ENCODE measurements at places on chromosomes 5 and 9.

- DNase-seq: no peak
- H3K36me3 ChIP-seq: no peaks in the 10 kb centered on the region
- H3K4me1 ChIP-seq: no peaks in the 10 kb centered on the region
- H3K27me3 ChIP-seq: no peaks in the 10 kb centered on the region
- no peak overlapping the region for H3K27ac ChIP-seq
These were observed 815.0 kb downstream of the CDH18 start for GRCh38 chr5:19172926-19173470.

GRCh38 chr9:75418518-75418917, 330.2 kb downstream of the OSTF1 start:
- H3K4me1 ChIP-seq: peaks cover 7% of the 10 kb centered on the region
- no peak for DNase-seq
- H3K36me3 ChIP-seq: no peaks in the 10 kb centered on the region
- H3K4me3 ChIP-seq: no peak overlapping the region
- H3K27me3 ChIP-seq: no peaks in the 10 kb centered on the region
- H3K27ac ChIP-seq: no peak overlapping the region

- no peak for DNase-seq
- H3K27me3 ChIP-seq: no peaks in the 10 kb centered on the region
- no peaks in the 10 kb centered on the region for H3K4me1 ChIP-seq
These were observed 108.7 kb downstream of the MAST4 start for GRCh38 chr5:66704790-66705425.

DNA sequence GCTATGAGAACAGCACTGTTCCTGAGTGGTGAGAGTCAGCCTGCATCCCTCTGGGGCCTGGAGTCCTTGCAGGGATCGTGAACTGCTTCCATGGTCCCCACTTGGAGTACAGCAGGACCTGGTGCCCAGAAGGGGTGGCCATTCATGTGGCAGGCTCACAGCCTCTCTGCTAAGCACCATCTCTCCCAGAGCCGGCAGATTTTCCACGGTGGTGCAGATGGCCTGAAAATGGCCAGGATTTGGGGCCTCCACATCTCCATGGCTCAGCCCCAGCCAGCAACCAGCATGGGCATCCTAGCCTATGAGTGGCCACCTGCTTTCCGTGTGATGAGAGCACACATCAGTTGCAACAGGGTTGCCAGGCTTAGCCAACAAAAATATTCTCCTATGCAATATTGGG, 33.9 kb upstream of the SEMA4D start:
- DNase-seq: no peak
- H3K36me3 ChIP-seq: no peaks in the 10 kb centered on the region

- no peak overlapping the region for H3K4me3 ChIP-seq
- no peaks in the 10 kb centered on the region for H3K27me3 ChIP-seq
- no peak for DNase-seq
These were observed 100.7 kb upstream of the S1PR3 start for GRCh38 chr9:88890546-88890945.

GRCh38 chr5:28575368-28575767, 1537.0 kb upstream of the CDH9 start:
- no peaks in the 10 kb centered on the region for H3K4me1 ChIP-seq
- H3K27ac ChIP-seq: no peak overlapping the region
- no peaks in the 10 kb centered on the region for H3K36me3 ChIP-seq

DNA sequence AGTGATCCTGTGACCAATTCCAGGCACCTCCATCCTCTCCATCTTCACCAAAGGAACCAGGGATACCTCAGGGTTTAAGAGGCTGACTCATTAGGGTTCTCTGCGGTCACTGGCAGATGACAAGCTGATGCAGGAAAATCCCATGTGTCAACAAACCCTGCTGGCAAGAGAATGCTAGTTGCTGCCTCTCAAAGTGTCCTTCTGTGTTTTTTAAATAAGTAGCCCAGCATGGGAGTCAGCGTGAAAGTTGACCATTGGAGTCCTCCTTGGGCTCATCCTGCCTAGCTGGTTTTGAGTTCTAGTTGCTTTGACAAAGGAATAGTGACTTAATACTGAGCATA, 200.2 kb downstream of the SLIT3 start:
- no peaks in the 10 kb centered on the region for H3K27me3 ChIP-seq
- H3K36me3 ChIP-seq: no peaks in the 10 kb centered on the region
- peaks cover 46% of the 10 kb centered on the region for H3K4me1 ChIP-seq
- no peak for DNase-seq

- no peaks in the 10 kb centered on the region for H3K4me1 ChIP-seq
- no peaks in the 10 kb centered on the region for H3K27me3 ChIP-seq
- no peak overlapping the region for H3K27ac ChIP-seq
- H3K36me3 ChIP-seq: no peaks in the 10 kb centered on the region
- no peak for DNase-seq
- no peak overlapping the region for H3K4me3 ChIP-seq
These were observed 78.4 kb upstream of the NR3C1 start for GRCh38 chr5:143481697-143482531.

DNA sequence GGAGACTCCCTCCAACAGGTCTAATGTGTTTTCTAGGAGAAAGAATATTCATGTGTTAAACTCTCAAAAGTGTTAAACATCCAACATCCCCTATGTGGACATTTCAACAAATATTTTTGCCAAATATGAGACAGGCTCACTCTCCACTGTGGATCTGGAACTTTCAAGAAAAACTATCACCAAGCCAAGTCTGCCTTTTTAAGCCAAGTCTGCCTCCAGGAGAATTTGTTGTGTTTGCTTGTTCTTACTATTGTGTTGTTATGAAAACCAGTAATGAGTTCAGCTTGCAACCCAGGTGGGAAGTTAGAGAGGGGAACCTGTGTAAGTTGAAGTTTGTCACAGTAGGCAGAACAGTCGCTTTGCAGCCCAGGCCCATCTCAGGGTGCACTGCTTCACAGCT, 228.1 kb downstream of the NFIB start:
- peaks cover 40% of the 10 kb centered on the region for H3K4me1 ChIP-seq
- no peaks in the 10 kb centered on the region for H3K27me3 ChIP-seq
- no peaks in the 10 kb centered on the region for H3K36me3 ChIP-seq
- H3K4me3 ChIP-seq: no peak overlapping the region

GRCh38 chr5:32465076-32465475, 20.5 kb upstream of the ZFR start:
- no peak overlapping the region for H3K4me3 ChIP-seq
- no peaks in the 10 kb centered on the region for H3K27me3 ChIP-seq
- H3K4me1 ChIP-seq: no peaks in the 10 kb centered on the region

DNA sequence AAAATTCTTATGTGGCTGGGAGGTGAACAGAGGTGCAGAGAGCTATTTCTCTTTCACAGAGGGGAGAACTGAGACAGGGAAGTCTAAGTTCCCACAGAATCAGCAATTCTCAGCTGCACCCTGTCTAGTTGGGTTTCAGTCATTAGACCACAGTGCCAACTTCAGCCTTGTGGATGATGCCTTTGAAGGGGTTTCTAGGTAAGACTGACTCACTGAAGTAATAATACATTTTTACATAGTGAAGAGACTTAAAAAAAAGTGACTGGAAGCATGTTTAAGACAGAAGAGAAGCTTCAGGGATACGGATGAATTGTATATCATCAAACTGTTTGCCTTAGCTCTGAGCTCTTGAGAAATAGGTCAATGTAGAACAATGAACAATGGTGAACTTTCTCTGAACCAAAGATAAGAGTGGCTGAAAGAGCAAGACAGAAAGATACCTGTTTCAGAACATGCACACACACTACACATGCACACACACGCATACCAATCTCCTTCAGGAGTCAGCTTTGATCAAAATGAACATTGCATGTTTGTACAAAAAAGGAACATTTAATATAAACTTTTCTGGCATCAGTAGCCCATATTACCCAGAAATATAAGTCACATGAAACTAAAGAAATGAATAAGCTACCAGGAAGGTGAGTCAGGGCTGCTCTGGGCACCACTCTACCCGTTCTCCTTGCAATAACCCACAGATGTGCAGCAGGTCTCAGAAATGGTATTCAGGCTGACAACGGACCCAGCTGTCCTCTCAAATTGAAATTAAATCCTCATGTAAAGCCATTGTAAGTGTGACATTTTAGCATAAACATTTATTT, 12.6 kb upstream of the FYB1 start:
- no peak overlapping the region for H3K27ac ChIP-seq
- no peaks in the 10 kb centered on the region for H3K4me1 ChIP-seq
- no peak for DNase-seq
- no peak overlapping the region for H3K4me3 ChIP-seq
- no peaks in the 10 kb centered on the region for H3K27me3 ChIP-seq
- no peaks in the 10 kb centered on the region for H3K36me3 ChIP-seq

GRCh38 chr5:92519811-92520632, 1061.0 kb downstream of the NR2F1-AS1 start:
- no peaks in the 10 kb centered on the region for H3K4me1 ChIP-seq
- no peak overlapping the region for H3K4me3 ChIP-seq
- no peak for DNase-seq
- H3K36me3 ChIP-seq: no peaks in the 10 kb centered on the region
- no peak overlapping the region for H3K27ac ChIP-seq

GRCh38 chr9:136342181-136343120, 15.1 kb downstream of the GPSM1 start:
- H3K27me3 ChIP-seq: no peaks in the 10 kb centered on the region
- DNase-seq: no peak
- H3K4me1 ChIP-seq: peaks cover 40% of the 10 kb centered on the region
- peak overlapping the region; percentile 5 for H3K27ac ChIP-seq
- H3K4me3 ChIP-seq: peak overlapping the region; percentile 71

GRCh38 chr5:133113331-133114061, 61.7 kb downstream of the HSPA4 start:
- H3K4me1 ChIP-seq: peaks cover 13% of the 10 kb centered on the region
- H3K4me3 ChIP-seq: no peak overlapping the region
- DNase-seq: no peak
- no peak overlapping the region for H3K27ac ChIP-seq

- no peaks in the 10 kb centered on the region for H3K36me3 ChIP-seq
- no peaks in the 10 kb centered on the region for H3K27me3 ChIP-seq
- H3K4me3 ChIP-seq: no peak overlapping the region
- no peak overlapping the region for H3K27ac ChIP-seq
These were observed 55.5 kb upstream of the IFNK start for GRCh38 chr9:27468462-27469110.

- no peaks in the 10 kb centered on the region for H3K36me3 ChIP-seq
- no peaks in the 10 kb centered on the region for H3K27me3 ChIP-seq
- no peak overlapping the region for H3K27ac ChIP-seq
- DNase-seq: no peak
- H3K4me3 ChIP-seq: no peak overlapping the region
These were observed 20.2 kb downstream of the IL7R start for GRCh38 chr5:35876922-35877321.
